ENCODE measurements at places on chromosomes 4 and X.

GRCh38 chr4:2795893-2796848, 3.3 kb downstream of the SH3BP2 start:
- no peak for DNase-seq

GRCh38 chr4:106773076-106773905, 262.8 kb downstream of the DKK2 start:
- DNase-seq, result no peak

DNA sequence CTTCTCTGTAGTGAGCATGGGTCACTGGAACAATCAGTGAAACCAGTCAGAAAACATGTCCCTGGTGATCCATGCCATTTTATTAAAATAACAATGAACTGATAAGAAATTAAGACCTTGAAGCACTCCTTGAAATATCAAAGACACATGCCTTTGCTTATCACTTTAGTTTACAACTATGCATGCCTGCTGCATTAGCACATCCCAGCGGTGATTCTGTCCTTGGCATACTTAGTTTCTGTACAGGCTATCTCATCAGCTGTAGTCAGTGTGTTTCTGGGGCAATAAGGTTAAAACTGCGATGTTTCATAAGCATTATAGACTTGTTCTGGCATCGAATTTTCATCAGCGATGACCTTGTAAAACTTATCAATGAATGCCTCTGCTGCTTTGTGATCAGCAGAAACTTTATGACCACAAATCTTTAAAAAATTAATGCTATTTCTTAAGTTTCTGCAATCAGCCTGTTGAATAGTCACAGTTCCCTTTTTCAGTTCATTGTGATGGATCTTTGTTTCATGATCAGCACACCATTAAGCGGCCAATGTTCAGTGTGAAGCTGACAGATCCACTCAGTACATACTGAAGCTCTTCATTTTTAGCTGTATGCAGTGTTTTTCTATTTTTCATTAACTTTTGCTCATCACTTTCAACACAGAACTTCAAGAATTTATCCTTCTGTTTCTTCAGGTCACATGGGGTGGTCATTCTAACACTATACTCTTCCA, 150.5 kb downstream of the RNF150 start:
- no peak for DNase-seq

- DNase-seq, result no peak
Observed at GRCh38 chr4:122621016-122621507, at the start of gene IL21. Gene IL21 (minus strand): TSS chr4:122621066. CDS start chr4:122621011, 55 bp downstream.

- DNase-seq, result peak; percentile 5
Observed at GRCh38 chrX:131633285-131633917, 89.5 kb downstream of the OR13H1 start.

- no peak for DNase-seq
Observed at GRCh38 chrX:107775000-107775733, 420 bp downstream of the TSC22D3 start.

- DNase-seq, result no peak
Observed at GRCh38 chrX:118364261-118364660, 18.4 kb downstream of the WDR44 start.

DNA sequence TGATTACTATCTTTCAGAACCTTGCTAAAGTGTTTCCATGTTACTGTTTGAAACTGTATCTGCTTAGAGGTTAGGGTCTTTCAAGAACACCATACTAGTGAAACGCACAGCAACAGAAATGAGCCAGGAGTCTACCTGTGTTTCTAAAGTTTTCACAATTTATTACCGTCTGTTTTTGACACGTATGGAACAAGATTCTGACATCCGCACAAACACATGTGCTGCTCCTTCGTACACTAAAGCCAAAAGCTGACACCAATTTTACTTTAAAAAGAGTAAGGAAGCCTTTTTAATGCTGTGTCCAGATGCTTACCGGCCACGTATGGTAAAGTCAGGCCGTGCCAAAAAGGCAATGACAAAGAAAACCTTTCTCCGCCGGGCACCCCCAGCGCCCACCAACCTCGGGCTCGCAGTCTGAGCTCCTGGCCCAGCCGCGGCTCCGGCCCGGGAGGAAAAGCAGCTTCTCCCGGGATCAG, 532 bp downstream of the RPS4X start:
- no peak for DNase-seq

DNA sequence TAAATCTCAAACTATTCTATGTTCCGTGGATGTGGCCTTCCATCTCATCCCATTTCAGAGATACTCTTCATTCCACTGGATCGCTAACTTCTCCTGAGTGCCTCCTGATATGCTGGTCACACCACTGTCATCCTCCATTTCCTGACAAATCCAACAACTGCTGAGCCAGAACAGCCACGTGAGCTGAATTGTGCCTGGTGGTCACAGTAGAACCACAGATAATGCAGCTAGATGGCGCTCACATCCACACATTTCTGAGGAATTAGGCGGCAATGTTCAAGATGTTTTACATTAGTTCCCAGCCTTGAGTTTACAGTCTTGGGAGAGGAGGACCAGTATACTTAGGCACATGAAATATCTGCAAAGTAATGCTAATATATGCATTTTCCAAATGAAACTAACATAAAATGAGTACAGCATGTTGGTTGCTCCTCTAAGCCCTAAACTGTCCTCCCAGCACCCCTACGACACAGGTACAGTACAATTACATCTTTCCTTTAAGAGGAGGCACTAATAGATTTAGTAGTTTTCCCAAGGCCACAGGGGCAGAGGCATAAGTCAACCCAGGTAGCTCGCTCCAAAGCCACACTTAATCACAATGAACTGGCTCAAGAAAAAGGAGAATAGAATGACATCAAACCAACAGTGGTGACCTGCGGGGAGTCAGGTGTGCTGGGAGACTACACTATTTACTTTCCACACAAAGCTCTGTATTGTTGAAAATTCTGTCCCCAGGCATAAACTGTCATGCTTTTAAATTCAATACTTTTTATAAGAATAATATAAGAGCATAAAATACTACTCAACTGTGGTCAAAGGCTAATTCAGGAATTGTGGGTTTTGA, 134.2 kb downstream of the CHIC2 start:
- DNase-seq, result peak; percentile 11

All from stimulated activated CD8-positive, alpha-beta memory T cell treated with anti-CD3 and anti-CD28 coated beads, Interleukin-7, amount 100 ng/mL, for 1 hour (primary cell).